ENCODE measurements at places on chromosomes 1 and 21.

GRCh38 chr1:94755675-94756074 is 64.5 kb upstream of the SLC44A3 start:
- no peak for DNase-seq

GRCh38 chr1:61253059-61253735 is 170.8 kb downstream of the NFIA start:
- no peak for DNase-seq

DNA sequence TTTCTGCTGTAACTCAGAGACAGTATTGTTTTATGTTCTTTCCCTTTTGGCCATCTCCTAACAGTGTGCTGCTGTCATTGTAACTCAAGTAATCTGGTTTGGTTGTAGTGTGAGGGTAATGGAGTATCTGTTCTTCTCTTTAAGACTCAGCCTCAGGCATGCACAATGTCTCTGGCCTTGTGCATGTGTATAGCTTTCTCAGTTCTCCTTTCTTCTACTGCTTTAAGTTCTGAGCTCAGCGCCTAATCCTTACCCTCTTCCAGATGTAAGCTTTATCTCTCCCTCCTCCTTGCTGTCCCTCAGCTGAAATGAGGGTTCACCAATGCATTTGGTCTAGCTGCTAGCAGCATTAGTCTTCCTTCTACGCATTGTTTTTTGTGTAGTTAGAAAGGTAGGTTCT is 1420.4 kb upstream of the PRMT6 start:
- DNase-seq, result no peak

- DNase-seq, result no peak
Measured at GRCh38 chr1:208541225-208541855, 297.2 kb upstream of the PLXNA2 start.

DNA sequence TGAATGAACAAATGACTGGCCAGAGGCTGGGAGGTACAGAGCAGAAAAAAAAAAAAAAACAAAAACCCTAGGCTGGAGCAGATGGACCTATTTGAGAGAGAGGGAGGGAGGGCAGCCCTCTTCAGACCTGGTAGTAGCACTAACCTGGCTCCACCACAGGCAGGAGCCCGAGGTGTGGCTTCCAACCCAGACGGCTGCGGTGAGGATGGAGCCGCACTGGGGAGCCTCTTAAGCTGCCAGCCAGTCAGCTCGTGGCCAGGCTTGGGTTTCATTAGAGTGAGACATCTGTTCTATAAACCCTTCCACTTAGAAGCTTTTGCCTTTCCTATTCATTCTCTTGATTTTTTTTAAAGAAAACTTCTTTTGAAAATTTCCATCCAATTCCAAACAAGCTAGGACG is 16.8 kb downstream of the LGR6 start:
- DNase-seq, result no peak

GRCh38 chr1:91733108-91733710 is 152.7 kb downstream of the TGFBR3 start:
- no peak for DNase-seq

- DNase-seq, result no peak
Measured at GRCh38 chr1:65387821-65388220, 32.6 kb upstream of the LEPR start.

- DNase-seq, result no peak
Measured at GRCh38 chr1:227887697-227888403, 59.9 kb downstream of the WNT9A start.

DNA sequence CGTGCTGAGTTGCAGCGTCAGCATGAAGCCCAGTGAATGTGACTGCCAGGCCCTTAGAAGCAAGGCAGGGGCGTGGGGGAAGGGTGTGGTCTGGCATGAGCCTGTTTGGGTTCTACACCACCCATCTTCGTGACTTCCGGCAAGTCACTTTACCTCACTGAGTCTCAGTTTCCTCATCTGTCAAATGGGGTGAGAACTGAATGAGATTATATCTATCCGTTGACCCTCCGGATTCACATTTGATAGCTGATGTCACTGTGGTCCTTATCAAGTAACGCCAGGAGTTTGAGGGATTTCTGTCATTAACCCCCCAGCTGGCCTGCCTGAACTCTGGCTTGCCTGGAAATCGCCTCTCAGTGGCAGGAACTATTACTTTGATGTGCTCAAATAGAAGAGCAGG is 15.6 kb downstream of the MRPL37 start:
- DNase-seq, result no peak

GRCh38 chr1:208243527-208243966 is 637 bp downstream of the PLXNA2 start:
- DNase-seq, result no peak

DNA sequence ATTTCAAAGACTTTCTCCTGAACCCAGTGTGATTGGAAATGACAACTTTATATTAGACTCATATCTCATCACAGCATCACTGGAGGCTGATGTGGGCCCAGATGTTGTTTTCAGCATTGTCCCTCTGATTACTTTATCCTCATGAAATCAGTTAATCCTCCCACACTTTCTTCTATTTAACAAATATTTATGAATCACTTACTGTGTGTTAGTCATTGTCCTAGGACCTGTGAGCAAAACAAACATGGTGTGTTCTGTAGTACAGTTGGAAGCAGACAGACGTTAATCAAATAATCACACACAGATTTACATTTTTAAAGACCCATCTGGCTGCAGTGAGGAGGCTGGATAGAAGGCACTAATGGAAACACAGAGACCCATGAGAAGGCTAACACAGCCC is 383.7 kb downstream of the PRDM2 start:
- no peak for DNase-seq

DNA sequence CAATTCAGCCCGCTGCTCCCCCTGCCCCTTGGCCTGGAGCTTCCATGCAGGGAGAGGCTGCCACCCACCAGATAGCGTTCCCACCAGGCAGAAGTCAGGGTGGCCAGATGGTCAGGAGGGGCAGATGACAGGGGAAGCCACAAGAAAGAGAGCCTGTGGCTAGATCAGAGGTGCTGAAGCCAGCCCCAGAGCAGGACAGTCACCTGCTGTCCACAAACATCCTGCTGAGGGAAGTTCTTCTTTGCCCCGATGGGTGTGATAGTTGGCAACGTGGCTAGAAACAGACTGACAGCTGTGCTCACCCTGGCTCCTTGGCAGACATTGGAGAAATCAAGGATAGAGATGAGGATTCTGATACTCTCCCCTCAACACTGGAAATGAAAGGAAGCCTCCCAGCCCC is 27.2 kb upstream of the SRP9 start:
- DNase-seq, result no peak

DNA sequence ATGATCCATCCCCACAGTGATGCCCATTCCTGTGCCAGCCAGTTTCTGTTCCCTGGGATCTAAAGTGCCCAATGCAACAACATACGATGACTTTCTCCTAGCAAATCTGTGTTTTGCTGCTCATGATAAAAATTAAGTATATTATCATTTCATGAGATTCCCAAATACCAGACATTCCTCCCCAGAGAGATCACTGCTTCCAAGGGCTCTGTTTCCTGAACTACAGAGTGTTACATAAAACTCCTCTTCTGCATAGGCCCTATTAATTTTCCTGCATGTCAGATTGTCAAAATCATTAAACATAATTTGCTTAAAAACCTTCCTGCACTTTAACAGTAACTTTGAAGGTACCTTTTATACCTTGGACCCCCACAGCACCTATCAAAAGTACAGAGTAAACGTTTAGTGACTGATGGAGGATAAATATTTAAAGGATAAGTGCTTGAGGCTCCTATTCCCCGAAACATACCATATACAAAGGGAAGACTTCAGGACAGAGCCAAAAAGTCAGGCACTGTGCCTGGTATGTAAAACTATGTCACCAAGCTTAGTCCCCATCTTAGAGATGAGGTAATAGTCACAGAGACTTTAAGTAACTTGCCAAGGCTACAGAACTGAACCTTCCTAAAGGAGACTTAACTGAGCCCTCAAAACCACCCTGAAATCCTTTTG is 50.2 kb downstream of the SLC25A24 start:
- no peak for DNase-seq

DNA sequence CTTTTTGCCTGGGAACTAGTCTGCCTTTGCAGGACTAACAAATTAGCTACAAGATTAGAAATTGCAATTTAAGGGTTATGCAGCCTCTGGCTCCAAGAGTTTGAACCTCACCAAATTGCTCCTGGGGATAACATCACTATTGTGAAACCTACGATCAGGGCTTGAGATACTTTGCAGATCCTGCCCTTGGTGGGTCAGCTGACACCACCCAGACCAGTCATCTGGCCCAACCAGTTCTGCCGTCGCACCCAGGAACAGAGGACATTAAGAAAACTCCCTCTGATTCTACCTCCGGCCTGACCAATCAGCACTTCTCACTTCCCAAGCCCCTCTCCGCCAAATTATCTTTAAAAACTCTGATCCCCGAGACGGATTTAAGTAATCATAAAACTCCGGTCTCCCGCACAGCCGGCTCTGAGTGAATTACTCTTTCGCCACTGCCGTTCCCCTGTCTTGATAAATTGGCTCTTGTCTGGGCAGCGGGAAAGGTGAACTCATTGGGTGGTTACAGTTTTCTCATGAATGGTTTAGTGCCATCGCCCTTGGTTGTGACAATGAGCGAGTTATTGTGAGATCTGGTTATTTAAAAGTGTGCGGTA is 32.9 kb upstream of the B3GALT5 start:
- DNase-seq, result no peak

GRCh38 chr1:180742663-180743062 is 110.8 kb downstream of the XPR1 start:
- no peak for DNase-seq

GRCh38 chr1:113396585-113396984 is 6.3 kb downstream of the MAGI3 start:
- no peak for DNase-seq

DNA sequence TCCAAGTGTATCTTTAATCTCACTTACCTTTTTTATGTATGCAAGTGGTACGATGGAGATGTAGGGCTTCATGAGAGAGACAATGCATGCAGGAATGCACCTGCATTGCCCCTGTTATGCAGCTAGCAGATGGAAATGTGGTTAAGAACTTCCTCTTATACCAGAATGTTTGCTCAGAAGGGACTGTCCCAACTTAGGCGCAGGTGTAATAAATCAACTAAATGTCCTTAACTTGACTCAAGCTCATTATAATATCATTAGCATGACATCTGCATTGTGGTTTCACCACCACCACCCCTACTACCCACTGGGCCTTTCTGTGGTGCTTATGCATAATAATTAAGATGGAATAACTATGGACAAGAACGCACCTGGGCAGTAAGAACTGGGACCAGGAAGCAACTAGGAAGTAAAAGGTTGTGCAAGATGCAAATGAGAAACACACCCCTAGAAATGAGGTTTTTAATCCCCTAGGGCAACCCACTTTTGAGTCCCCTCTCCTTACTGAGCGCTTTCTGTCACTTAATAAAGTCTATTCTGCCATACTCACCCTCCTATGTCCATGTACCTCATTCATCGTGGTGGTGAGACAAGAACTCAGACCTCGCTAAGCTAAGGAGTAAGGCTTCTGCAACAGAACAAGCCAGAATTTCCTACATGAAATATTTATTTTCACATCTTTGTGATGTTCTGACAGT is 1103.3 kb upstream of the B3GALT2 start:
- no peak for DNase-seq

DNA sequence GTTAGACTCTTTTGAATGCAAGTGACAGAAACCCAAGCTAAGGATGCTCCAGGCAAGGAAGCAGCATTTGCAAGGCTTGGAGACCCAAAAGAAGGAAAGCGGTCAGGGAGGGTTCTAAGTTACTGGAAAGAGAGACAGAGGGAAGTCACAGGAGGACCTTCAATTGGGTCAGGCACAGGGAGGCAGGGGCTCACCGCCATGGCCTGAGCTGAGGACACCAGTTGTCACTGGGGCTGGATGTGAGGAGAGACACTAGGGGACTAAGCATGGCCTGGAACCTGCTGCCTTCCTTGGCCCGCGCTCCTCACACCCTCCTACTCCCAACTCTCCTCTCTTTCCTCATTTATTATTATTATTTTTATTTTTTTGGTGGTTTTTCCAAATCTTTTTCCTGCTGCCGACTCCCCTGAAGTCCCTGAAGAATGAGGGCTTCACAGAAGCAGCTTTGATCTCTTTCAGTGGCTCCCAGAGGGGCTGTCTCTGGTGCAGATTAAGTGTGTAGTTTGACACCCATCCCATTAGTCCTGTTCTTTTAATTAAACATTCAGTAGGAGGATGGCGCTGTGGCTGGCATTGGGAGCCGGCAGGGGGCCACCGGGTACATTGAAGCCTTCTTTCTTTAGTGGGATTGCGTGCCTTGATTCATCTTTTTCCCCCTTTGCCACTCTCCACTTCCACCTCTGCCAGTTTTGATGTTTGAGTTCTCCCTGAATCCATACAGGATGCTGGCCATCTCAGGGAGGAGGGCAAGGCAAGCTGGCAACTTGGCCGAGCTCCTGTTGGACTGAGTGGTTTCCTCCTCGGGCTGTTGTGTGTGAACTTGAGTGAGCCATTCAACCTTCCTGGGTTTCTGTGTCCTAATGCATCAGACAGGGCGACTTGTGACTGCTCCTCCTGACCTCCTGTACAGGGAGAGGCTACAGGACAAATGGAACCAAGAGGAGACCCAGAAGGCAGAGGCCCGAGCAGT is 59.3 kb downstream of the MDM4 start:
- no peak for DNase-seq

GRCh38 chr1:115768549-115768948 is at the start of gene CASQ2:
CASQ2 (minus strand) TSS chr1:115768714; CDS start chr1:115768541, 173 bp downstream.
- DNase-seq, result no peak

GRCh38 chr1:163421701-163422100 is 99.9 kb downstream of the NUF2 start:
- DNase-seq, result no peak

DNA sequence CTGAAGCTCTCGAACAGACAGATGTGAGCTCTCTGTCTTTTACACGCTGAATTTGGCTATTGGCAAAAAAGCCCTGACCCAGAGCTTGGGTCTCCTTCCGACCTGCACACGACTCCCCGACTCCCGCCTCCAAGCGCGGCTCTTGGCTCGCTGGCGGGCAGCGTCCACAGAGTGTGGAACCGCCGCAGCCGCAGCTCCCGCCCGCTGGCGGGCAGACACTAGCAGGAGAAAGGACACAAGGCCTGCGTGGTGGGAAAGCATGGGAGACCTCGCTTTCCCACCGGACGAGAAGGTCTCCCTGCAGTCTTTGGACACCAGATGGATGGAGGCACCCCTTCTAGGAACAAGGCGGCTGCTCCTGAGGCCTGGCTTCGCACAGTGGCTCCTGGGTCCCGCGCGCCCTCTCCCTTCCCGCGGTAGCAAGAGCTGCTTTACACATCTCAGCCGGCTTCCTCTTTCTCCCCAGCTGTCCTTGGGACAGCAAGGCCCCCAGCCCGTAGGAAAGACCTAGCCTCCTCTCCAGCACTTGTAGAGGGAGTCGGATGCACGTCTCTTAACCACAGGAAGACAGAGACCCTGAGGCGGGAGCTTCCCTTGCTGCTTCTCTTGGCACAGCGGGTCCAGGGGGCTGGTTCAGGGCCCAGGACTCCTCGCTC is 92.1 kb downstream of the PRKAB2 start:
- no peak for DNase-seq

- DNase-seq, result no peak
Measured at GRCh38 chr1:47842228-47842919, 154.8 kb downstream of the TRABD2B start.

Measured in cerebellar nuclear complex (tissue), 1 donor.